ENCODE measurements at places on chromosomes 3 and 15. TPM values are rescaled to one million over a fixed set of nuclear protein-coding genes. Genes with fewer than 3 reads are reported as not detected.
A peak's percentile ranks its signal among the peaks of the same experiment; 100 is the strongest.

NR2E3 gene
- not detected for total RNA-seq

SPINK8 gene
- not detected for total RNA-seq

GOLGA6L7 gene
- total RNA-seq, result not detected

SLC2A2 gene
- not detected for total RNA-seq

LRRIQ4 gene
- total RNA-seq, result not detected

FRMD5 gene
- total RNA-seq, result 1.2 TPM

VPS33B gene
- total RNA-seq, result 15.3 TPM

- no peaks in the 10 kb centered on the region for H3K4me1 ChIP-seq
- peaks cover 44% of the 10 kb centered on the region for H3K27me3 ChIP-seq
- no peak overlapping the region for H3K4me3 ChIP-seq
- H3K27ac ChIP-seq, result no peak overlapping the region
Measured at GRCh38 chr15:89490081-89490813, 6.1 kb downstream of the RHCG start.

GRCh38 chr15:68815598-68815997 is 5.1 kb downstream of the ANP32A start:
- peaks cover 9% of the 10 kb centered on the region for H3K36me3 ChIP-seq
- peak overlapping the region; percentile 50 for H3K27ac ChIP-seq
- peak overlapping the region; percentile 97 for H3K4me3 ChIP-seq
- H3K4me1 ChIP-seq, result peaks cover 59% of the 10 kb centered on the region
- DNase-seq, result no peak

GRCh38 chr3:128319107-128319506 is 147.6 kb downstream of the DNAJB8 start:
- no peaks in the 10 kb centered on the region for H3K36me3 ChIP-seq
- no peak overlapping the region for H3K4me3 ChIP-seq
- no peak overlapping the region for H3K27ac ChIP-seq
- no peaks in the 10 kb centered on the region for H3K4me1 ChIP-seq
- peaks cover 2% of the 10 kb centered on the region for H3K27me3 ChIP-seq
- no peak for DNase-seq

- peaks cover 38% of the 10 kb centered on the region for H3K4me1 ChIP-seq
- no peaks in the 10 kb centered on the region for H3K36me3 ChIP-seq
- H3K27ac ChIP-seq, result no peak overlapping the region
- DNase-seq, result no peak
- H3K27me3 ChIP-seq, result 0 out of 2 replicates have a peak, but pooled peaks cover 3% of the 10 kb centered on the region
Measured at GRCh38 chr15:92071045-92071634, 217.6 kb downstream of the SLCO3A1 start.

GRCh38 chr3:117219296-117219695 is 509.7 kb downstream of the TUSC7 start:
- 0 out of 2 replicates have a peak, but pooled peaks cover 3% of the 10 kb centered on the region for H3K36me3 ChIP-seq
- H3K27ac ChIP-seq, result no peak overlapping the region
- peaks cover 6% of the 10 kb centered on the region for H3K27me3 ChIP-seq
- H3K4me3 ChIP-seq, result no peak overlapping the region

DNA sequence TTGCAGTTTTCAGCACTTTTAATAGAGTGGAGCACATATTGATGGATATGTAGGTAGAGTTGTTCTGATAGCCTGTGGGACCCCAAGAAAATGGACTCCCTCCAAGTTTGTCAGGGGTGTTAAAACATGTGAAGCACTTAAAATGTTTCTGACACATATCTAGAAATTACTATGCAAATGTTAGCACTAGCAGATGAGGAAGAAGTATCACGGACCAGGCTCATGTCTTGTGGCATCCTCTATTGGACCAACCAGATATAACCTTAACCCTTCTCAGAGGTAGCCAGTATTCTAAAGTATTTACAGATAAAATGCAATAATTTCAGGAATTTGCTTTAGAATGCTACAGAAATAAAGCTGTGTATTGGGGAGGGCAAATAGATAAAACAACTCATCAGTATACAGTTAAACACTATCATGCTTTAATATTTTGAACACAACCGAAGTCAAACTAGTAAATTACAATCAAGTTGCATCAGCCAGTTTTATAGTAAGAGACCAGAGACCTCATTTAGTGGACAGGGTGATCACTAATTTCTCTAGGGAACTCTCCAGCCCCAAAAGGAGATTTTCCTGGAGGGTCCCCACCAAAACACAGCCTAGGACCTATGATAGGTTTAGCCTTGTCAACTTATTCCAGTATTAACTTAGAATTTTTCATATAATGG is 57.2 kb upstream of the FBN1 start:
- peaks cover 35% of the 10 kb centered on the region for H3K4me1 ChIP-seq
- DNase-seq, result no peak
- H3K36me3 ChIP-seq, result peaks cover 28% of the 10 kb centered on the region
- peak overlapping the region; percentile 74 for H3K27ac ChIP-seq
- no peaks in the 10 kb centered on the region for H3K27me3 ChIP-seq

DNA sequence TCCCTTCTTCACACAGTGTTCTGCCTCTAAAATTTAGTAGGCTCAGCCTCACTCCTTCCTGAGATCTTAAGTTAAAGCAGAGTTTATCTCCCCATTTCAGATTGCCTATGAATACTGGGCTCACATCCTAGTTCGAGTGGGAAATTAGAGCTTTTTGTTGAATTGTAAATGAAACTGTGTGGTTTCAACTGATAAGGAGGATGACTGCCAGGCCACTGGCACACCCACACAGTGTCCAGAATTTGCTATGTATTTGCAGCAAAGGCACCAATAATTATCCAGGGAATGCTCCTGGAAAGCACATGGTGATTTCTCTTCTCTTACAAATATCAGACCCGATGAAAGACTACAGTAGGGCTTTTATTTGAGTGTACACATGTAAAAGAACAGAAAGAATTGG is 308.1 kb upstream of the COL8A1 start:
- H3K4me1 ChIP-seq, result peaks cover 22% of the 10 kb centered on the region
- no peak overlapping the region for H3K27ac ChIP-seq
- DNase-seq, result no peak
- H3K27me3 ChIP-seq, result peaks cover 5% of the 10 kb centered on the region
- no peak overlapping the region for H3K4me3 ChIP-seq

- no peak overlapping the region for H3K27ac ChIP-seq
- H3K27me3 ChIP-seq, result no peaks in the 10 kb centered on the region
- H3K4me1 ChIP-seq, result no peaks in the 10 kb centered on the region
- H3K4me3 ChIP-seq, result no peak overlapping the region
- DNase-seq, result no peak
Measured at GRCh38 chr3:64895106-64895990, 207.5 kb upstream of the ADAMTS9 start.

DNA sequence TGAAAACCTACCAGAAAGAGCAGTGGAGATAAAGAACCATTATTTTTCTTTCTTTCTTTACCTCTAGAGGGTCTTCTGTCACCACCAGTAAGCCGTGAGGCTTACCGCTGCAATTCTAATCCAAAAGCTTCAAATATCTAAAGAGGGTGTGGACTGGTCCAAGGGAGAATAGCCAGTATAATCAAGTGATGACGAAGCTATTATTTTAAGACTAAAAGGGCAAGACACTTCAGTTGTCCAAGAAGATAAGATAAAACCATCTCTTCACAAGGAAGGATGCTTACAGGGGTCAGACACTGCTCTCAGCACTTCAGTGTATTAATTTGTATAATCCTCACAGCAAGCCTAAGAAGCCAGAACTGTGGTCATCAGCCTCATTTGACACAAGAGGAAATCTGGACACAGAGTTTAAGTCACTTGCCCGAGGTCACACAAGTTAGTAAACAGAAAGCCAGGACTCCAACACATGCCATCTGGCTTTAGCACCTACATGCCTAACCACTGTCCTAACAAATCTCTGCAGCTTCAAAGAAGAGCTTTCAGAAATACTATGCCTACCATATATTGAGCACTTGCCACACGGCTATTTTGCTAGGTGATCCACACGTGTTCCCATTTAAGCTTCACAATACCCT is 14.6 kb downstream of the HDC start:
- H3K27ac ChIP-seq, result no peak overlapping the region
- DNase-seq, result no peak
- H3K36me3 ChIP-seq, result no peaks in the 10 kb centered on the region
- no peak overlapping the region for H3K4me3 ChIP-seq
- peaks cover 54% of the 10 kb centered on the region for H3K4me1 ChIP-seq

DNA sequence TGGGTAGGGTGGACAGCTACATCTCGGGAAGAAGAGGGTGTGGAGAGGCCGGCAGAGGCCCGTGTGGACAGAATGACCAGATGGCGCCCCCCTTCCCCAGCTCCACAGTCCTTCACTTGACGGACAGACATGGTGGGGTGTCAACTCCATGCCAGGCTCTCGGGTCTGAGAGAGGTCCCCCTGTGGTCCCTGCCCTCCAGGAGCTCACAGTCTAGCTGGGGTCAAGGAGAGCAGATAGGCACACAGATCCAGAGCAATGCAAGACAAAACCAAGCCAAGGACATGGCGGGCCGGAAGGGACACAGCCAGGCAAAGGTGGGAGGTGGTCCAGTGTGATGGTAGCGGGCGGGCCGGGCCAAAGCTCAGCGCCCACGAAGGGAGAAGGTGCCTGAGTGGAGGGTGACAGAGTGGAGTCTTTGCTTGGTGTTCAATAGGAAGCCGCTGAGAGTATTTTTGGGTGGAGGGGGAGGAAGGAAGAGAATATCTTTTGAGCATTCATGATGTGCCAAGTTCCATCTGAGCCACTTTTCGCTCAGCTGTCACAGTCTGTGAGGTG is 72.1 kb upstream of the SEC13 start:
- H3K36me3 ChIP-seq, result no peaks in the 10 kb centered on the region
- no peak overlapping the region for H3K4me3 ChIP-seq
- H3K27ac ChIP-seq, result no peak overlapping the region
- peaks cover 46% of the 10 kb centered on the region for H3K27me3 ChIP-seq

DNA sequence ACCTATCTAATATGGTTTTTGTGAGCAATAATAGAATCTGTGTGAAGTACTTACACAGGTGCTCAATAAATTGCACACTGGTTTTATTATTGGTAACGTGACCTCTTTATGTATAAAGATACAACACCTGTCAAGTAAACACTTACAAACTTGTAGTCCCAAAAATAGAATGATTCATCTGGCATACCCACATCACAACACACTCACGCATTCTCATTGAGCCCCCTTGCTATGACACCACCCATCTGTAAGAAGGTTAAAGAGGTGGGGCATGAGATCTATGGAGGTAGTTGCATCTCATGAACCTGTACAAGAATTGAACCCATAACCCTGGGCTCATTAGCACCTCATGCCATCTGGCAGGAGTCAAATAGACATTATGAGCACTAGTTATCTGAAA is 134.9 kb upstream of the THBS1 start:
- H3K27ac ChIP-seq, result no peak overlapping the region
- DNase-seq, result no peak
- H3K4me3 ChIP-seq, result no peak overlapping the region
- no peaks in the 10 kb centered on the region for H3K27me3 ChIP-seq

GRCh38 chr3:39809995-39810595 is 686 bp downstream of the MYRIP start:
- H3K27ac ChIP-seq, result no peak overlapping the region
- no peak for DNase-seq
- no peaks in the 10 kb centered on the region for H3K36me3 ChIP-seq
- H3K4me3 ChIP-seq, result peak overlapping the region; percentile 7

GRCh38 chr3:31676556-31676955 is 143.8 kb downstream of the STT3B start:
- H3K4me1 ChIP-seq, result no peaks in the 10 kb centered on the region
- no peaks in the 10 kb centered on the region for H3K27me3 ChIP-seq
- no peak for DNase-seq
- no peak overlapping the region for H3K27ac ChIP-seq

GRCh38 chr3:198018416-198018815 is 58.4 kb downstream of the LMLN start:
- no peaks in the 10 kb centered on the region for H3K27me3 ChIP-seq
- no peak overlapping the region for H3K27ac ChIP-seq
- H3K4me3 ChIP-seq, result no peak overlapping the region
- no peaks in the 10 kb centered on the region for H3K36me3 ChIP-seq
- DNase-seq, result no peak

DNA sequence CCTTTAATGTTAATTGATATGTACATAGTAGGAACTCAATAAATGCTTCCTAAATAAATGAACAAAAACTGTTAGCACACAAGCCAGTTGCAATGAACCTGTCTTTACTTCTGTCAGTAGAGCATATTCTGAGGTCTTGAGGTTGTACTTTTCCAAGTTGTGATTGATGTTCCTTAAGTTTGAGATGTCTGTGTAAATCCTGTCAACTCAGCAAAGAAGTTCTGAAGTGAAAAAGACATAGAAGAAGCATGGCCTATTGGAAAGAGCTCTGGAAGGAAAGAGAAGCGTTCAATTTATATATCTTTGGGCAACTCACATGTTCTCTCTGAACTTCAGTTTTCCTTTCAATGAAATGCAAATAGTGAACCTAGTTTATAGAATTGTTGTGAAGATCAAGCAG is 269.9 kb downstream of the AGBL1 start:
- H3K4me3 ChIP-seq, result no peak overlapping the region
- H3K27me3 ChIP-seq, result no peaks in the 10 kb centered on the region
- no peaks in the 10 kb centered on the region for H3K4me1 ChIP-seq
- no peak for DNase-seq
- H3K36me3 ChIP-seq, result no peaks in the 10 kb centered on the region

Measured in HFFc6 (cell line).